ENCODE measurements at places on chromosomes 12 and 14. TPM values are rescaled to one million over a fixed set of nuclear protein-coding genes. Genes with fewer than 3 reads are reported as not detected.

DNA sequence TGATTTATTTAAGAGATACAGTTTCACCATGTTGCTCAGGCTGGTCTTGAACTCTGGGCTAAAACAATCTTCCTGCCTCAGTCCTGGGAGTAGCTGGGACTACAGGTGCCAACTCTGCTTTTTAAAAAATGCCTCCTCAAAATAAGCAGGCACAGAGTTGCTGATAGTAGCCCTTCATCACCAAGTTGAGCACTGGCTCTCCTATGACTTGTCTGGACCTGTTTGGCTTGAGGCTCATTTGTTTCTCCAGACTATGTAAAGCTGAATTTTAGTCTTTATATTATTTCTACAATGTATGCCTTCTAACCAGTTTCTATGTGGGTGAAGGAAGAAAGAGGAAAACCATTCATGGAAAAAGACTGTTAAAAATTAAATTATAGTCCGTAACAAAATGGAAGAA, 39.5 kb upstream of the RAD51AP1 start:
- no peak for DNase-seq

- no peak for DNase-seq
Measured at GRCh38 chr12:7004287-7004803, 13.9 kb downstream of the LPCAT3 start.

PLBD1 gene
- total RNA-seq = 83.2 TPM

DNA sequence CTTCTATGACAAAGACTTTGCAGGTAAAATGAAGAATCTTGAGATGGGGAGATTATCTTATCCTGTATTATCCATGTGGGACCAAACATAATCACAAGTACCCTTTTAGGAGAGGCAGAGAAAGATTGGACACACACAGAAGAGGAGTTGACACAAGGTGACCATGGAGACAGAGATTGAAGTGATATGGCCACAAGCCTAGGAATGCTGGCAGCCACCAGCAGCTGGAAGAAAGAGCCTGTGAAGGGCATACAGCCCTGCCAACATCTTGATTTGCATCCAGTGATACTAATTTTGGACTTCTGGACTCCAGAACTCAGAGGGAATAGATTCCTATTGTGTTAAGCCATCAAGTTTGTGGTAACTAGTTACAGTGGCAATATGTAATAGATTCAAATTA, 78.1 kb downstream of the RPS29 start:
- DNase-seq = no peak

HOXC6 gene
- total RNA-seq = not detected

MCRS1 gene
- 54.4 TPM for total RNA-seq

MYF5 gene
- total RNA-seq = not detected

DNA sequence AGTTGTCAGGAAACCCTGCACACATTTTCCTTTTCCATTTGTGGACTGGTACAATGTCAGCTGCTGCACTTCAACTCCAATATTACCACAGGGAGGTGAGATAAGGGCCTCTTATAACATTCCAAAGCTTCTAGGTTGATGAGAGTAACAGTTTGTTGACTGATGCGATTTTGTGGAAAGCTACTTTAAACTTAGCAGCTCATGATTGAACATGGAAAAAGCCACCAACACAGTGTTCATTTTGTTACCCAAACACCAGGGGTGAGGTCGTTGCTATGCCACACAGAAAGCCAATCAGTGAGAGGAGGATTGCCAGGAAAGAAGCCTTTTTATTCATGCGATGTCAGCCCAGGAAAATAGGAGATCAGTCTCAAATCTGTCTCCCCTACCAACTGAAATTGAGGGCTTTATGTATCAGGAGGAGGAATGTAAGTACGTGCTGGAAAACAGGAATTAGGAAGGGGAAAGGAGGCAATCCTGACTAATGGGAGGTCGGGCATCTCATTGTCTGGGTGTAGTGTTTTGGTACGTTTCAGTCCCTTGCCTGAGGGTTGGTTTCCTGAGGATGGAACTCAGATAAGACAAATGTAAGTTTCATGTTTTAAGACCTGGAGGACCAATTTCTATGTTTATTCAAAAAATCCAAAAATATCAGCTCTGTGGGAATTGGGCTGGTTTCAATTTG, 92.7 kb upstream of the PLEKHA5 start:
- DNase-seq = no peak

SPX gene
- total RNA-seq = 1.1 TPM

- no peak for DNase-seq
Measured at GRCh38 chr12:57229046-57229633, 371 bp upstream of the SHMT2 start.

DNA sequence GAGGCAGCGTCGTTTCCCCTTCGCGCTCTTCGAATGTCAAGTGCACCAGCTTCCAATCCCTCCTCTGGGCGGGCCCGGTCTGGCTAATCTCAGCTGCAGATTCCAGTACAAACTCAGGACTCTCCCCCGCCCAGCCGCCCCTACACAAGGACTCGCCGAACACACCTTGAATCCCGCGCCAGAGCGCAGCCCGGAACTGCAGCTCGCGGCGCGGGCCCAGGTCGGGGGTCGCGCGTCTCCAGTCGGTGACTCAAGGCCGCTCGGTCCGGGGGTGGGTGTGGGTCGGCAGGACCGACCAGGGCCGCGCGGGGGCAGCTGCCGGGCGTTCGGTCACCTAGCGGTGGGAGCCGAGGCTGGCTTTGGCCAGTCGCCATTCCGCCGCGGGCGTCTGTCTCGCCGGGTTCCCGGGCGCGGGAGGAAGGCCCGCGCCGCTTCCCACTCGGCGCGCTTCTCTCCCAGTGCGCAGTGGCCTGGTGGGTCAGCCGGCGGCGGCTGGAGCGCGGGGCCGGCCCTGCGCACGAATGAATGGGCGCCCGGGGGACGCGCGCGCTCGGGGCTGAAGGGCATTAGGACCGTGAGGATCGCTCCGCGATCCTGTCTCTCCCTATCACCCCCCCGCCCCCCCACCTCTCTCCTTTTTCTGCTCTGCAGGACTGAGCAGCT, at the start of gene GALNT16:
Gene GALNT16 (plus strand): TSS at position 632 of the 663 bp plus-strand sequence. CDS start 133 bp downstream, outside the sequence.
- peak; percentile 74 for DNase-seq

PNP gene
- total RNA-seq = 65.5 TPM

GRCh38 chr12:32988982-32989381, 92.4 kb upstream of the PKP2 start:
- no peak for DNase-seq

INHBC gene
- not detected for total RNA-seq

- DNase-seq = no peak
Measured at GRCh38 chr14:78498062-78498595, 328.0 kb downstream of the NRXN3 start.

EEA1 gene
- total RNA-seq = 18.6 TPM

DNA sequence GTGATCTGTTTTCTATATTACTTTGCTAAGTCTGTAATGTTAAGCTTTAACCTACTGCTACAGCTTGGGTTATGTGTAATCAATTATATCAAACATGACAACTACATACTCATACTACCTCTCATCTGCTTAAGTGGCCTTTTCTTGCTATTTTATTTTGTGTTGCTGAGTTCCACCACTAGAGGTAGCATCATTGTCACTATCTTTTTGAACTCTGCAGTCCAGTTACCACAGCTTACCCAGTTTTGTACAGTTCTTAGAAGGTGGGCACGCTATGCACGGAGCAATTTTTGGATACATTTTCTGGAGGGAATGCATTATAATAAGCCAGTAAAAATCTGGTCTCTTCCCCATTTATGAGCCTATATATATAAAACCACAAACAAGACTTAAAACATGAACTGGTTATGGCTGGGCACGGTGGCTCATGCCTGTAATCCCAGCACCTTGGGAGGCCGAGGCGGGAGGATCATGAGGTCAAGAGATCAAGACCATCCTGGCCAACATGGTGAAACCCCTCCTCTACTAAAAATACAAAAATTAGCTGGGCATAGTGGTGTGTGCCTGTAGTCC, 48.5 kb downstream of the SAV1 start:
- DNase-seq = no peak

APOF gene
- total RNA-seq = not detected

DNA sequence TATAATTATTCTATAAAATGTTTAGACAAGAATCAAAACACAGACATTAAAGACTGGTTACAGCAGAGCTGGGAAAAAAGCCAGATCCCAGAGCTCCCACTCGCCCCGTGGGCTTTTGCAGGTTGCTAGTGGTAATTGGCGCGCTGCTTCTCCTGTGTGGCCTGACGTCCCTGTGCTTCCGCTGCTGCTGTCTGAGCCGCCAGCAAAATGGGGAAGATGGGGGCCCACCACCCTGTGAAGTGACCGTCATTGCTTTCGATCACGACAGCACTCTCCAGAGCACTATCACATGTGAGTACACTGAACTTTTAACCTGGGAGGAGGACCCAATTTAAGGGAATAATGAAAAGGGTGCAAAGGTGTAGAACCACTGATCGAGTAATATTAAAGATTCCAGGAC, 7.5 kb downstream of the TMEM52B start:
- peak; percentile 88 for DNase-seq

DNA sequence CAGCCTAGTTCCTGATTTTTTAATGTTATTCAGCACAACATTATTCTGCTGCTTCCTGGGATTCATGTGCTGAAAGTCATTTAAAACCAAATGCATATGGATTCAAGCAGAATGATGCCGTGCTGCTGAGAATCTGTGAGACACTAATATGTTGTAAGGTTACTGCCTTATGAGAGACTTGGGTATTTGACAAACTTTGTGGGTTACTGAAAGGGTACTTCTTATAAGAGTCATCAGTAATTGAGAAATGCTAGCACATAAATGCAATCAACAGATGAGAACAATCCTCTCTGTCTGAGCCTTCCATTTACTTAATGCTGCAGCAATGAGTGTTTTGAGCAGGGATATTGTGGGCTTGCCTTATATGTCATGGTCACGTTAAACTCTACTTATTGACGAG, 175.7 kb downstream of the NPAS3 start:
- DNase-seq = no peak

DNA sequence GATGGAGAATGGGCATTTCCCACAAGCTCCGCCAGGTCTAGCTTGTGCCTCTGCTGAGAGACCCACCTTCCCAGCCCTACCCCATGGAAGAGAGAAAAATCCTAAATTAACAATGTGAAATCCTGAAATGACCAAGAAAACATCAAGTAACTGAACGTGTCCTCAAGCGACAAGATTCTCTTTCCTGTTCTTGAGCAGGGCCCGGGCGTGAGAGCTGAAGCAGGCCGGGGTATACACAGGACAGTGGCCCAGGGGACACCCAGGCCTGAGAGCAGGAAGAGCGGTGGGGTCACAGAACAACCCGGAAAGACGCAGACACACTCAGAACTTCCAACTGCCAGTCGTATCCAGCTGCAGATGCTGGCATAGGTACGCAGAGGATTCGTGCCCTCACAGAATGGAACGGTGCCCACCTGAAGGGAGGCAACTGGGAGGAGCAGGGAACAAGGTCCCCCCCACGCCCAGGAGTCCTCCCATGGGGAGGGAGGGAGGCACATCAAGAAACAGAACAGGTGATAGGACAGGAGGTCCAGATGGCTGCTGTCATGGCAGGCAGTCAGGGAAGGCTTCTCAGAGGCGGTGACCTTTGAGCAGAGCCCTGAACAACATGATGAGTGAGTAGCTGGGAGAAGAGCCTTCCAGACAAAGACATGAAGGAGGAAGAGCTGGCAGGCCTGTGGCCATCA, 9.1 kb downstream of the RIMBP2 start:
- no peak for DNase-seq

DNA sequence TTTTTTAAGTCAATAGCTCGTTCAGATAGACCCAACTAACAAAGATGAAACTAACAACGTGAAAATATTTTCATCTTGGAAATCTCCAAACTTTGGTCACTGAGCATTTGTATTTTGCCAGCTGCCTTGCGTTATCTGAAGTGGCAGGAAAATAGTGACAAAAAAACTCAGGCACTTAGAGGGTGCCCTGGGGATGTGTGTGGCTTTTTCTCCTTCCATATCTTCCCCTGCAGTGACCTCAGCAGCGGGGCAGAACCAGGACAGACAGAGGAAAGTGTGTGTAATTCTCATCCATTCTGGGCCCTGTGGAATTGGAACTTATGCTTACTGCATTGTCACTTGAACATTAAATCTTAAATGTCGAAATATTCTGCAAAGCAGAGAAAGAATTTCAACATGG, 152.0 kb downstream of the BCAT1 start:
- no peak for DNase-seq

DNA sequence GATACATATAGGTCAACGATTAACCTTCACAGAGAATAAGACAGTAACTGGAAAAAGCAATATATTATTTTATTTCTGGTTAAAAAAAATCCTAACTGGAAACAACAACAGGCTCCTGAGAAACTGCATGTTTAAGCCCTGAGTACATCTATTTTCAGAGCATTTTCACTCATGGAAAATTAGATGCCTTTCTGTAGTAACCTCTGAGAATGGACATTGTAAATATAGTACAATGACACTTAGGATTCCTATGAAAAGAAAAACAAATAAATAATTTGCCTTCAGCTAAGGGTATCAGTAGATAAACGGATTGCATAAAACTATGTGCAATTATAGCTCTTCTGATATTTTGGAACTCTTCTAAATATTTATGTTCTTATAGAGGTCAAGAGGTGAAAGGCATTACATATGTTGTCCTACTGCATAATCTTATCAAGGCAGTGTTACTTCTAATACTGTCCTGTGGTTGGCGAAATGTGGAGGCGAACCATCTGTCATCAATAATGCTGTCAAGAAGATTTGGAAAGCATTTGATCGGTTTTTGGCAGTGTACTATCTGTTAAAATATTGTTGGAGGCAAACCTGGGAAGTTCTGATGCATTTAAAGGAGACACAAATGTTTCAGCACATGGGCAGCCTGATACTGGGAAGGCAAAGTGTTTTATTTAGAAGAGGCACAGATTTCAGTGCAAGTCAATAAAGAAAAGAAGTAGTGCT, 381.8 kb downstream of the BTG1 start:
- no peak for DNase-seq

DNA sequence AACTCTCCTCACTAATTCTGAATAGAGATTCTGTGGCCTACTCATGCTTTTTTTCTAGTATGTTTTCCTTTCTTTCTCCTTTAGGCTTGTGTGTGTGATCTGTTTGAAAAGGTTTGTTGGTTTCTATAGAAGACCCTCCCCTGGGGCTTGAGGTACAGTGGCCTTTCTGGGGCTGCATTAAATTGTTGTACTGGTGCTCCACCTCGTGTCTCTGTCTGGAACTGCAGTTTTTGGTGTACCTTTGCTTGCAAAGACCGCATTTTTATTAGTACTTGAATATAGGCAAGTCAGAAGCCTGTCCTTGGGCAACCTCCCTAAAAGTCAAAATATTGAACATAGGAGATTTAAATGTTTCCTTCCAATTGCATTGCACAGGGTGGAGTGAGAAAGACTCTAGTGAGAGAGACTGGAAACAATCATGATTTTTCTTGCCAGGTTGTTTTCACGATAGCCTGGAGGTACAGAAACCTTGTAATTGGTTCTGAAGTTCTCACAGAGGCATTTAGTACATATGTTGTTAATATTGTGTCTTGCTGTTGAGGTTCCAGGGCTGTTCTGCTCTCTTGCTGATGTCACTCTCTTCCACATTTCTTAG, 39.0 kb downstream of the SLCO1B1 start:
- no peak for DNase-seq

DNA sequence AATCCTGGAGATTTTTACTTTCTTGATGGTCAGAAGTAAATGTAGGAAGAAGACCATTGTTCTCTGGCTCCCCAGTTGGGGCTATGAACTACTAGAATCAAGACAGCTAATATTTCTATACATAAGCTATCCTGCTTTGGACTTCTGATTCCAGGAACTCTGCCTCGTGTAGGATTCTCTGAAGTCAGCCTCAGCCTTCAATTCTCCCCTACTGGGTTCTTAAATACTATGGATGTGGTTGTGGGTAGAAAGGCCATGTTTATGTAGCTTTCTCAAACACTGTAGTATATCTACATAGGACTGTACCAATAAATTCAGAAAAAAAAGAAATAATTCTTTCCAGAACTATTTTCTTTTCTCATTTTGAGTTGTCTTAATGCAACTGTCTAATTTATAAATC, 302.5 kb downstream of the ITPR2 start:
- no peak for DNase-seq
